ENCODE measurements at places on chromosomes 7 and 10.

DNA sequence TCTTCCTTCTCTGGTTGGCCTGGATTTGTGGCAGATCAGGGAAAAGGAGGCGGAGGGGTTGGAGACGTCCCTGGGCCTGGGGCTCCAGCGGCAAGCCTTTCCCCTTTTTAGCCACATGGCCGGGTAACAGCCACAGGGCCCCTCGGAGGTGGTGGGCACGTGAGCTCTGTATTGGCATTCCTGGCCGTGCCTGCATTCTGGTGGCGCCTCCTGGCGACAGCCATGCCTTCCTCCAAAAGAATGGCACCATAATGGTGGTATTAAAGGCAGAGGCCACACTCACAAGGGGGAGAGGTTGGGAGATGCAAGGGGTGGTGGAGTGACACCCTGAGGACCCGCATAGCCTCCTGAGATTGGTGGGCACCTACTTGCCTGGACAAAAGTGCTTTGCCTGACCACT, 3.0 kb upstream of the AQP1 start:
- DNase-seq = no peak

GRCh38 chr7:80154656-80155333, 20.2 kb downstream of the GNAI1 start:
- DNase-seq = no peak

- DNase-seq = no peak
Measured at GRCh38 chr7:54596747-54597146, 54.6 kb downstream of the VSTM2A start.

GRCh38 chr7:49766966-49767365, 6.5 kb upstream of the VWC2 start:
- no peak for DNase-seq

DNA sequence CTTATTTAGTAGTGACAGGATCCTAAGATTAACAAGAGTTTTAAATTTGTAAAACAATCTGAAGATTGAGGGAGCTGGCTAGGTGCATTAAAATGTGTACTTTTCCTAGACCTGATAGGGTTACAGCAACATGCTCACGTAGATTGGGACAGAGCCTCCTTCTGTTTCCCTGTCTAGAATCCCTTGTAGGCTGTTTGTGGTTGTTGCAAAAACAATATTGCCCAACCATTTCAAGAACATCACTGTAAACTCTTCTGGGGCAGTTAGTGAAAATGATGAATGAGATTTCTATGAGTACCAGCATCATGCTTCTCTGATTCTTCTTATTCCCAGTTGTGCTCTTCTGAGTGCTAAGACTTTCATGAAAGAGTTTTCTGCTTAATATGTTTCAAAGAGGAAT, 14.7 kb upstream of the CPED1 start:
- no peak for DNase-seq

DNA sequence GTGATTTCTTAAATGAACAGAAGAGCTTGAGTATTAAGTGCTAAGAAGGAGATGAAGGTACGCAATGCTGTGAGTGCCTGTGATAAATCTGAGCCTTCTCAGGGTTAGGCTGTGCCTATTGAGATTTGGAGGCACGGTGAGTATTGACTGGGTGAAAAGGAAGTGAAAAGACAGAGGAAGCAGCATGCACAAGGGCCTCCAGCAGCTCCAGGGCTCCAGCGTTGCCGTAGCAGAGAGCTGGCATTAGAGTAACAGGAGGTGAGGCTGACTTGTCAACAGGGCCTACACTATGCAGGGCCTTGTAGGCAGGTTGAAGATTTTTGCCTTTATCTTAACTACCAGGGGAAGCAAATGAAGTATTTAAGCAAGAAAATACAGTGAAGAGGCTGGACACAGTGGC, 54.1 kb upstream of the PDCD4 start:
- DNase-seq = no peak

- no peak for DNase-seq
Measured at GRCh38 chr7:40133561-40134427, 628 bp downstream of the MPLKIP start.

DNA sequence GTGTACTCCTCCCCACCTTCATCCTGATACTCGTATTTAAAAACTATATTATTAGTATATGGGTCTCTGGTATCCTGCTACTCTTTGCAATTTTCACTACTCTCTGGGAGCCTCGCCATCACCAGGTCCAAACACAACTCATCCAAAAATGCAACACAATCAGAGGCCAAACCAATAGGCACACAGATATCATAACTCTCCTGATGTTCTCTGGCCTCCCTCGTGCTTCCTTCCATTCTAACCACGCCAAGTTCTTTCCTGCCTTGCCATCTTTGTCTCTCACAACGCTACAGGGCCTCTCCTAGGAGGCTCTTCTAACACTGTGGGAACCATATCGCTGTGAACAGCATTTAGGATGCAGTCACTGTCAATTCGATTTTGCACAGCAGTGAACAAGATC, 7.3 kb downstream of the RHEB start:
- DNase-seq = no peak

GRCh38 chr7:149254181-149254858, 7.7 kb upstream of the ZNF783 start:
- no peak for DNase-seq

- no peak for DNase-seq
Measured at GRCh38 chr7:821688-822087, 10.6 kb upstream of the SUN1 start.

DNA sequence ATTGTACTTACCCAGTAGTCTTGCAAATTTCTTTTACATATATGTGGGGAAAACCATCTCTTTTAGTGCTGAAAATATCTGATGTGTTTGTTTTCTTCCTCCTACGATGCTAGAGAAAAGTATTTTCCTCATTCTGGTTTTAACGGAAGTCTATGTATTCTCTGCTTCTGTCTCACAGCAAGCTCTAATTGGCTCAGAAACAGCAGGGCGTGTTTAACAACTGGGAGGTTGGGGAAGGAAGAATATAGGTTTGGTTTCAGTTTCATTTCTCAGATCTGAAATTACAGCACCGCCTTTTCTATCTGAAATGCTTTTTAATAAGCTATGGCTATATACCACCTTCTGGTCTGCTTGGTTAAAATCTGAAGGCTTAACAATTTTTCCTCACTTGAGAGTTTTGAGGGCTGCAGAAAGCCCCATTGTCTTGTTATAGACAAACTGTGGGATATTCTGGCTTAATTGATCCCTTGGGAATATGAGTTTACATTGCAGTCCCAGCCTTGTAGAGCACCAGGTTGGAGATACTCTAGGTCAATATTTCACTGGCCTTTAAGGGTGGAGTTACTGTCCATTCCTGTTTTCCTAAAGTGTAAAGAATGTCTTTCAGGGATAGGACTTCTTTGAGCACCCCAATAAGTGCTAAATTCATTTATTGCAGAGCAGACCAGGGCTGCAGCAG, at the start of gene SAMD9:
Gene SAMD9, minus strand, starts transcription at position 128 of the 679 bp plus-strand sequence. CDS start 11,882 bp downstream, outside the sequence.
- peak; percentile 71 for DNase-seq

GRCh38 chr10:112141292-112141691, 42.3 kb downstream of the GPAM start:
- no peak for DNase-seq

DNA sequence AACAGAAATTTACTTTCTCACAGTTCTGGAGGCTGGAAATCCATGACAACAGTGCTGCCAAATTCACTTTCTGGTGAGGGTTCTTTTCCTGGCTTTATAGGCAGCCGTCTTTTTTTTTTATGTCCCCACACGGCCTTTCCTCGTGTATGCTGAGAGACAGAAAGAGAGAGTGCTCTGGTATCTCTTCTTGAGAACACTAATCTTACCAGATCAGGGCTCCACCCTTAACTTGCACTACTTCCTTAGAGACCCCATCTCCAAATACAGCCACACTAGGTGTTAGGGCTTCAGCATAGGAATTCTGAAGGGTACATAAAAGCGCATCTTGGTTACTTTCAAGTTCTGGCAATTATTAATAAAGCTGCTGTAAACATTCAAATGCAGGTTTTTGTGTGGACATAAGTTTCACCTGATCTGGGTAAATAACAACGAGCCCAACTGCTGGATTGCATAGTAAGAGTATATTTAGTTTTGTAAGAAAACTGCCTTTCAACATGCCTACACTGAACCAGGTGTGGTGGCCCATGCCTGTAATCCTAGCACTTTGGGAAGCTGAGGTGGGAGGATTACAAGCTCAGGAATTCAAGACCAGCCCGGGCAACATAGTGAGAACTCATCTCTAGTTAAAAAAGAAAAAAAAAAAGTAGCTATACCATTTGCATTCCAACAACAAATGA, 8.2 kb upstream of the C1GALT1 start:
- no peak for DNase-seq

GRCh38 chr7:66886152-66886551, 34.9 kb upstream of the TMEM248 start:
- no peak for DNase-seq

DNA sequence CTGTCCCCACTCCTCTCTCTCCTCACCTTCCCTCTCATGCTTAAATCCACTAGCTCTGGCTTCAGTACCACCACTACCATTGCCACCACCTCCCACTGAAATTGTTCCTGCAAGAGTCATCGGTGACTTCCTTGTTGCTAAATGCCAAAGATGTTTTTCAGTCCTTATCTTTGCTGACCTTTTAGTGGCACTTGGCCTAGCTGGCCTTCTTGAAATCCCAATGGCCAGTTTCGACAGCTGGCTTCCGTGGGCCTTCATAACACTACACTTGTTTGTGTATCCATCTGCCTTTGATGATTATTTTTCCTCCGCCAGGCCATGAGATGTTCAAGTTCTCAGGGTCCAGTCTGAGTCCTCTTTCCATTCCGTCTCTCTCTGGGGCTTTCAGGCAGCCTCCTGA, 118.2 kb upstream of the NANOS1 start:
- DNase-seq = no peak

DNA sequence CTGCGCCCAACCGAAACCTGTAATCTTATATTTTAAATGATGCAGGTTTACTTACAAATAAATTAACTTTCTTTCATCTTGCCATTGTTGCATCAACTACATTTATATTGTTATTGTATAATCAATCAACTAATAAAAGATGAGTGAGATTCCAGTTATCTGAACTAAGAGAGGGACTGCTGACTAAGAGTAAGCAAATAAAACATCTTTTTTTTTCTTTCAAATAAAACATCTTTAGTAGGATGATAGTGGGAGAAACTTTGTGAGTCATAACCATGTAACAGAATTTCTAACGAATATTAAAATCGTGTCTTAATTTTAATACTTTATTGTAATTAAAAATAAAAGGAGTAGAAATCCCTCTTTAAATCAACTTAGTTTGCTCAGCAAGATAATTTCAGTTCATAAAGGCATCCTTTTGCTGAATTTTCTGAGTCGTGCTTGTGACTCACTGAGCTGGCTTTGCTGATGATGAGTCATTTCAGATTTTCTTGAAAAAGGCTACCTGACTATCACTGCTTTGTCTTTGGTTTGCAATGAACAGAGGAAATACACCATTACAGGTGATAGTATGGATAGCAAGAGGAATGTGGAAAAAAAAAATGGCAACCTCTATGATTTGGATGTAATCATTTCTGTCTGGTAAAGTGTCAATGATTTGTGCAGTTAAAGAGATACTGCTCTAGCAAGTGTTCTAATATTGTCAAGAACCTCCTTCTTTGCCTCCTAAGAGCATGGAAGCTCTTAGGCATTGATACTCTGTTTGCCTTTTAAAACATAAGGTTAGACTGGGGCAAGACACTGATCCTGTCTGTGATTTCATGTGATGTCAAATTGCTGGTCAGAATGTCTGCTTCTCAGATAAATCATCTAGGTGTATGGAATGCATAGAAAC, 119.5 kb downstream of the GPR158 start:
- no peak for DNase-seq

GRCh38 chr10:30577048-30577447, 52.5 kb downstream of the LYZL2 start:
- no peak for DNase-seq

GRCh38 chr7:36303202-36304098, 86.2 kb upstream of the ANLN start:
- DNase-seq = peak; percentile 83

DNA sequence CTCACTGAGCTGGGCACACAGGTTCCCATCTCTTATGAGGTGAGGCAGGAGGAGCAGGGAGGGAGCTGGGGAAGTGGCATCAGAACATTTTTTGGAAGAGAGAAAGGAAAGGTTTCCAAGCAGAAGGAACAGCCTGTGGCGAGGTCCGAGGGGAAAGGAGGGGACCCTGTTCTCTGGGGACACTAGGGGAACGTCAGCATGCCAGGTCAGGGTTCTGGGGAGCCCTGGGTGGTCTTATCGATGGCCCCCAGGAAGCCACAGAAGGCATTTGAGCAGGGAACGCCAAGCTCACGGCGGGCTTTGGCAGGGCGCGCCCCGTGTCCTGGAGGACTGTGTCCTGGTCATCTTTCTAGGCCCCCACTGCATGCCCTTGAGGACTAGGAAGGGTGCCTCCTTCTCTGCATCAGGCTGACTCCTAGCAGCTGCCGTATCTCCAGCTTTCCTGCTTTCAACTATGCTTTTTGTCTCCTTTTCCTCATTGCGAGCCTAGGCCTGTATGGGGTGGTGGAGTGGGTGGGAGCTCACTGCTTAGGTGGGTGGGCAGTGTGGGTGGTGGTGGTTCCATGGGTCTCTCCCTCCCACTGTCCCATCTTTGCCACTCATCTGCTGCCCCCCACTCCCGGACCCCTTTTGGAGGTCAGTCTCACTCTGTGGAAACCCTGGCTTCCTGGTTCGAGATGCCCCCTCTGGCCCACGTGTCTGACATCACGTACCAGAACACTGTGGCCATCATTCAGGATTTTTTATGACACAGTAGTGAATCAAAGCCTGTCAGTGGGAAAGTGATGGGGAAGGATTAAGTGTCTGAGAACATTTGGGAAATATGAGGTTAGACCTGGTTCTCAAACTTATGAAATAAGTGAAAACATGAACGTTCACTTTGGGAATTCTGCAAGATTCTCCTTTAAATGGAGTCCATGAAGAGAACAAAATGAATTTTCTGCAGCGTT, 89.1 kb downstream of the CUX1 start:
- DNase-seq = no peak

GRCh38 chr7:30475580-30475979, 3.0 kb downstream of the NOD1 start:
- no peak for DNase-seq

- DNase-seq = no peak
Measured at GRCh38 chr7:41107938-41108448, 594.9 kb downstream of the INHBA start.

DNA sequence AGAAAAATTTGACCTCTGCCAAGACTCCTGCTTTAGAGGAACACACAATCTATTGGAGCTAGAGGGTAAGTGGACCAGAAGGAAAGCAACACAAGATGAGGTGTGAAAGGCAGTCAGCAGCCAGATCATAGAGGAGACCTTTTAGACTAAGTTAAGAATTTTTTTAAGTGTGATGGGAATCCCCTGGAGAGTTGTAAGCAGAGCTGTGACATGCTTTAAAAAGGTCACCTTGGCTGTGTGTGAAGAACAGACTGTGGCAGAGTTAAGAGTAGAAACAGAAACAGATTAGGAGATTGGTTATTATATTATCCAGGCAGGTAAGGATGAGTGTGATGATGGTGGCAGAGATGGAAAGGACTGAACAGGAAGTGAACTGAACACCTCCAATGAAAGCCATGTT, 23.5 kb downstream of the CPEB3 start:
- no peak for DNase-seq
